CD4-positive, alpha-beta T cell (primary cell): ENCODE measurements at places on chromosomes 6 and 20. TPM values are rescaled to one million over a fixed set of nuclear protein-coding genes. Genes with fewer than 3 reads are reported as not detected.
A peak's percentile ranks its signal among the peaks of the same experiment; 100 is the strongest.

- no peak overlapping the region for H3K4me3 ChIP-seq
- DNase-seq, result no peak
- no peaks in the 10 kb centered on the region for H3K4me1 ChIP-seq
- no peaks in the 10 kb centered on the region for H3K36me3 ChIP-seq
Measured at GRCh38 chr6:116773886-116774285, 8.4 kb upstream of the FAM162B start.

DNA sequence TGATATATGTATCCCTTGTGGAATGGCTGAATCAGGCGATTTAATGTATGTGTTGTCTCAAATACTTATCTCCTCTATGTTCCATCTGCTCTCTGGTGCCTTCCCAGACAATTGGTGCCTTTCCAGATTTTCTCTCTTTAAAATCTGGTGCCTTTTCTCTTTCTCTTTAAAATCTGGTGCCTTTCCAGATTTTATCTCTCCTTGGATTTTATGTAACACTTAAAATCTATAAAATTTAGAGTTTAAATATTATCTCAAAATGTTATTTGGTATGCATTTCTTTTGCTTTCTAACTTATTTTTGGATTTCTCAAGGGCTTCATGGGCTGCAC lies 116.3 kb downstream of the KIF13A start:
- DNase-seq, result no peak
- no peak overlapping the region for H3K27ac ChIP-seq
- H3K27me3 ChIP-seq, result peaks cover 2% of the 10 kb centered on the region
- no peaks in the 10 kb centered on the region for H3K36me3 ChIP-seq
- H3K4me3 ChIP-seq, result no peak overlapping the region

DNA sequence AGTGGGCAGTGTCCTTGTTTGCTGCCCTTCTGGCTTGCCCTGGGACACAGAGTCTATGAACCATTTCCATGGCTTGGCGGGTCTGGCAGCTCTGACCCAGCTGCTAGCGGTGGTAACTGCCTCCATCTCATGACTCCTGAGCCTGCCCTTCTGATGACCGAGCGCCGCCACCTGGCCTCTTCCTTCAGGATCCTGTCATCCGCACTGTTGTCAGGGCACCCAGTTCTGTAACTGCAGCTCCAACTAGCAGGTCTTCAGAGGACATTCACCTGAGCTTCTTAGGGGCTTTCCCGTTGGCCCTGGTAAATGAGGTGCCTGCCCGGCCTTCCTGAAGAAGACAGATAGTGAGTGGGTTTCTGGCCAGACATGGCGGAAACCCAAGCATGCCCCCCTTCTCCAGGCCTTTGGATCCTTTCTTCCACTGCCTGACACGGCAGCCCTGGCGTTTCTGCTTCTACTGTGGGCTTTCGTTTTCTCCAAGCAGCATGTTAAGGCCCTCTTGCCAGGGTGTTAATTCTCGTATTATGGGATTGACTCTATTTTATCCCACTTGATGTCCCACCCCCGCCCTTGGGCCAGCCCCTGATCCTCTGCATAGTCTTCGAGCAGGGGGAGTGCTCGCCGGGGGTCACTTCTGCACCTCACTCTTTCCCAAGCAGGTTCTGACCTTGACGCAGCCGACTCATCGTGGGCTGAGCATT lies 24.7 kb downstream of the PACSIN1 start:
- no peak overlapping the region for H3K27ac ChIP-seq
- DNase-seq, result no peak
- H3K27me3 ChIP-seq, result no peaks in the 10 kb centered on the region
- no peak overlapping the region for H3K4me3 ChIP-seq
- no peaks in the 10 kb centered on the region for H3K36me3 ChIP-seq

- no peak for DNase-seq
- H3K27me3 ChIP-seq, result no peaks in the 10 kb centered on the region
- no peaks in the 10 kb centered on the region for H3K36me3 ChIP-seq
- peaks cover 13% of the 10 kb centered on the region for H3K4me1 ChIP-seq
- H3K27ac ChIP-seq, result peak overlapping the region; percentile 1
- H3K4me3 ChIP-seq, result peak overlapping the region; percentile 11
Measured at GRCh38 chr6:5626727-5627426, 365.6 kb downstream of the FARS2 start.

DNA sequence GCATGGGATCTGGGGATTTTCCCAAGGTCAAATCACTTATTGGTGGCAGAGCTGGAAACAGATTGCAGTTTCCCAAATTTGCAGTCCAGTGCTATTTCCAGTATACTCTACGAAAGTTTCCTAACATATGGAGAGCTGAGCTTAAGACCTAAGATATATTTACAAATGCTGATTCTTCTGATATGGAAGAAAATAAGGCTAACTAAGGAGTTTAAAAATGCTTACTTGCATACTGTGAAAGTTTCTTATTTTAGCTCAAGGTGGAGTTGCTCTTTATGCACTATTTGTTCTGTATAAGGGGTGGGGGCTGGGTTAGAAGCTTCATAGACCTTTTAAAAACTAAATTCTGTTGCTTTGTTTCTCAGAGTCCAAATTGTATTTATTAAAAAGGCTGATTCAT lies 7.5 kb downstream of the CD109 start:
- no peaks in the 10 kb centered on the region for H3K36me3 ChIP-seq
- no peak overlapping the region for H3K27ac ChIP-seq
- no peak overlapping the region for H3K4me3 ChIP-seq
- no peaks in the 10 kb centered on the region for H3K4me1 ChIP-seq
- no peaks in the 10 kb centered on the region for H3K27me3 ChIP-seq

DNA sequence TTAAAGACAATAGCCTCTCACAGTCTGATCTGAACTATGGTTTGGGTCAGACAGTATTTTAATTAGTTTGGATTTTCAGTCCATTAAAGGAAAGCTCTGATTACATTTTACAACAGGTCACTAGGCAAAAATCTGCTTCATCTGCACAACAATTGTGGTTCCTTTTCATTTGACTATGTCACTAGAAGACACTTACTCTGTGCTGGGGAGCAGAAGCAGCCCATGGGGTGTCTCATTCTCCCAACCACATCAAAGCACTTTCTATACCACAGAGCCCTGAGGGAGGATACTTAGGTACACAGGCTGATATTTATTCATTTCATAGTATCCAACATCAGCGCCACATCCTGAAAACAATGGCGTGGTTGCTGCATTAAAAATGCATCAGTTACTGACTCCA lies 36.6 kb upstream of the HDAC2 start:
- peaks cover 3% of the 10 kb centered on the region for H3K4me1 ChIP-seq
- no peaks in the 10 kb centered on the region for H3K27me3 ChIP-seq
- H3K4me3 ChIP-seq, result no peak overlapping the region
- no peak for DNase-seq

- H3K27me3 ChIP-seq, result no peaks in the 10 kb centered on the region
- no peak overlapping the region for H3K4me3 ChIP-seq
- no peak for DNase-seq
- H3K27ac ChIP-seq, result no peak overlapping the region
- peaks cover 46% of the 10 kb centered on the region for H3K4me1 ChIP-seq
Measured at GRCh38 chr20:50541606-50542041, 31.4 kb downstream of the PTPN1 start.

GRCh38 chr6:1231941-1232340 lies 80.0 kb upstream of the FOXQ1 start:
- no peaks in the 10 kb centered on the region for H3K4me1 ChIP-seq
- H3K27ac ChIP-seq, result no peak overlapping the region
- no peaks in the 10 kb centered on the region for H3K27me3 ChIP-seq
- H3K36me3 ChIP-seq, result no peaks in the 10 kb centered on the region
- H3K4me3 ChIP-seq, result no peak overlapping the region
- DNase-seq, result no peak

- H3K36me3 ChIP-seq, result no peaks in the 10 kb centered on the region
- H3K4me3 ChIP-seq, result no peak overlapping the region
- no peaks in the 10 kb centered on the region for H3K4me1 ChIP-seq
- no peak overlapping the region for H3K27ac ChIP-seq
- DNase-seq, result no peak
Measured at GRCh38 chr6:20846602-20847028, 312.4 kb downstream of the CDKAL1 start.

The RAET1L gene
- total RNA-seq, result not detected

The CPXM1 gene
- total RNA-seq, result not detected

The PRSS16 gene
- 0.98 TPM for total RNA-seq

The SNRPB2 gene
- total RNA-seq, result 50.4 TPM
